Lower leg skin (tissue), 4 donors: ENCODE measurements at places on chromosomes 5 and 9.

DNA sequence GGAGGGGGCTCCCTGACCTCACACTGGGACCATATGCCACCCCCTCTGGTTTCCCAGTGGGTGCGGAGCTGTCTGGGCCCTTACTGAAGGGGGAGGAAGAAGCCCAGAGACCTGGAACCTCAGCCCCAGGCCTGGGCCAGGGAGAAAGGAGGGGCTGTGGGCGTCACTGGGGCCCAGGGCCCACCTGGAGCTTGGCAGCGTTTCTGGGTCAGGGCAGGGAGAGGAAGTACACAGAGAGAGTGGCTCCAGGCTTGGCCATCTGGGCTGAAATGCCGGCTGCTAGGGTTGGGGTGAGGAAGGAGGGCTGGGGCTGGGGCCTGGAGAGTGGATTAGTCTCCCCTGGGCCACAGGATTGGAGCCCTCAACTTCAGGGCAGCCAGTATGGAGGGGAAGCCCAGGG, 6.4 kb upstream of the DAB2IP start:
- no peak for DNase-seq

DNA sequence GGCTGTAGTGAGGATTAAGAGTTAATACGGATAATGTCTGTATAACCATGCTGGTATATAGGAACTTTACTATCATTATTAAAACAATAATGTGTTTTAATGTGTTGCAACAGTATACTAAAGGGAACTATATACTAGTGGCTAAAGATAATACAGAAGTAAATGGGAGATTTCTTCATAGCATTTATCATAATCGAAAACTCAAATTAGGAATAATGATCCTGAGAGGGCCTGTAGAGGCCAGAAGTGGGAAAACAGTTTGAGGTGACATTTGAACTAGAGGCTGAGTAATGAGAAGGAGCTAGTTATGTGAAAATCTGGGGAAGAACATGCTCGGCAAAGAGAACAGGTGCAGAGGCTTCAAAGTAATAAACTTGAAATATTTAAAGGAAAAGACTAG, 2.9 kb downstream of the TCERG1 start:
- DNase-seq, result no peak

GRCh38 chr9:126671983-126672382, 58.3 kb downstream of the LMX1B start:
- no peak for DNase-seq

GRCh38 chr9:84228130-84228720, 112.3 kb downstream of the SLC28A3 start:
- DNase-seq, result no peak

DNA sequence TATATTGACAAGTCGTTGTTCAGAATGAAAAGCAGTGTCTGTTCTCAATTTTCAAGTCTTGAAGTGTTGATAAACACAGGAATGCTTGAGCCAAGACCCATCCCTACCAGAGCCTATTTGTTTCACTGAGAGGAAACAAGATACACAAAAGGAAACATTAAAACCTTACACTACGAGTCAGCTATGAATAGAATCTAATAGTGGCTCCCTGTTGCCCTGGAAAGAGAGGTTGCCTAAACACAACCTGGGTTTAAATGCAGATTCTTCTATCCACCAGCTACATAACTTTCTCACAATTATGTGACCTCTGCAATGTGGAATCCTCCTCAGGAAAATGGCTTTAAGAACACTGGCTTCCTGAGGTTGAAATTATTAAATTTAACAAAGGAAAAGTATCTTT, 29.1 kb upstream of the BNC2 start:
- DNase-seq, result no peak

- no peak for DNase-seq
These were observed 25.8 kb downstream of the LMBRD2 start for GRCh38 chr5:36125868-36126267.

DNA sequence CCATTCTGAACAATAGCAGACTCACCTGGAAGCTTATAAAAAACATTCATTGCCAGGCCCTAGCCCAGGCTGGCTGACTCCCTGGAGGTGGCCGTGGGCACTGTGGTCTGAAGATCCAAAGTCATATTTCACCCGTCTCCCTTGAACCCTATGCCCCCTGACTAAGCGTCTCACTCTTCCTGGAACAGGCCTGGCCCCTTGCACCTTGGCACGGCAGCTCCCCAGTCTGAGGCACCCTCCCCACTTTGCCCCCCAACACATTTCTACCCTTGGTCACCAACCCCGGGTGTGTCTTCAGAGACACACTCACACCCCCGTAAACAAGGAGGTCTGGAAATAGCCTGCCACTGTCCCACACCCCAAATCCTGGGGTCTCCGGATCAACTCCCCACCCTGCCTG, 68.6 kb upstream of the LMX1B start:
- no peak for DNase-seq

DNA sequence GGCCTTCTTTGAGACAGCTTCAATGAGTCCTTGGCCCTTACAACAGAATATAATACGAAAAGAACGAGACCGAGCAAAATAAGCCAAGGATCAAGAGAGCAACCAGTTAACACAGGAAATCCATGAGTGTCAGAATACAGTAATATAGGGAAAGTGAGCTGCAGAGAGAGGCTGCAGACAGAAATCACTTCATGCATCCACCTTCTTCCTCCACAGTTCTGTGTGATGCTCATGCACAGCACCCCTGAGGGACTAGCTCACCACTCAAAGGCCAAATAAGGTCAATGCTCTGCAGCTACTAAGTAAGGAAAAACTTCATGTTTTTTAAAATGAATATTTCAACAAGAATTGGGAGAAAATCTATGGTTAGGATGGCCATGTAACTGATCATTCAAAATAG, 257.1 kb downstream of the MCTP1 start:
- DNase-seq, result no peak

DNA sequence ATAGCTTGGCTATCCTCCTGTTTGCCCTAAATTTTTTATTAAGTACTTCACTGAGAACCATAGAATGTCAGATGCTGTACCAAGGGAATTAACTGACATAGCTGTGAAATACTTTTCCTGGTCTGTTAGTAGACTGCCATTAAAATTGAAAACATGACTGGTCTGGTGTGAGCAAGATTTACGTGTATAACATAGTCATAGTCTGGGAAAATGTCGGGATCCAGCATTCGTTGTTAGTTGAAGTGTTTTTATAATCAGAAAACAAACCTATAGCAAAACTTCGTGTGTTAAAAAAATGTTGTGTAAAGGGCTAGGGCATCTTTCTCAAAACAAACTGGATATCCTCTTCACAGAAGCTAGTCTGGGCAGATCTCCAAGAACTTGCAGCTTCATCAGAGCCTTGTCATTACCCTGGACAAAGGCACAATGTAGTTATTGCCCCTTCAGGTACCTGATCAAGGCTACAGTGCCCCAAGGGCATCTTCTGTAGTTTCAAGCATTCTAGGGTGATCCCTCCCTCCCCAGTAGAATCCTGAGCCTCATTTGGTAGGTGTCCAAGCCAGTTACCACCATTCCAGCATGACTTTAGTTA, 454.2 kb upstream of the SGCD start:
- no peak for DNase-seq

- DNase-seq, result no peak
These were observed 2.1 kb downstream of the C9orf78 start for GRCh38 chr9:129832982-129833381.

DNA sequence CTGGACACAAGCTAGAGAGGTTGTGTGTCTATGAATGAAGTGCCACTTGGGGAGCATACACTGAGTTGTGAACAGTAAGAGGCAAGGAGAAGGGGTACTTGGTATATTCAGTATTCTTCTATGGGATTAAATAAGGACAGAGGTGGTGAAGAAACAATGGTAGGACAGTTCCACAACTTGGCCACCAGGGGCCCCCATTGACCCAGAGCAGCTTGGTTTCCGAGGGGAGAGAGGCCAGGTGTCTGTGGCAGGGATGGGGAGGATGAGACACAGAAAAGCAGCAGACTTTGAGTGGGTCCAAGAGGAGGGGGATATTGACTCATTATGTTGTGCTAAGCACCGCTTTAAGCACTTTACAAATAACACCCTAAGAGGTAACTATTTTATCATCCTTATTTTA, 220.6 kb downstream of the MELK start:
- DNase-seq, result no peak

DNA sequence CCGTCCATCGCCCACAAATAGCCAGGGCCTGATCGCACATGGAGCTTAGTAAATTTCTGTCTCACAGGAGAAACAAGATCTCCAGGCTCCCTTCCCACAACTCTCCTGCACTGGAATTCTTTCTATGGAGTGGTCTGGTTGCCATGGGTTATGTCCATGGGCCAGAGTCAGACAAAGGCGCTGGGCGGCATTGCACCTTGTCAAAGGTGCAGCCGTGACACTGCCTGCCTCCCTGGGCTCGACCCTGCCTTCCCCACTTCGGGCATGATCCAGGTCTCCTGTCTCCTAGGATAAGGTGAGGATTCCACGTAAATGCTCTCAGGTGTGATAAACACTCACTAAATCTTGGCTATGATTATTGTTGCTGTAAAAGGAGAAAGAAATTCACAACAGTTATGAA, 130.0 kb downstream of the ADAMTS16 start:
- no peak for DNase-seq

DNA sequence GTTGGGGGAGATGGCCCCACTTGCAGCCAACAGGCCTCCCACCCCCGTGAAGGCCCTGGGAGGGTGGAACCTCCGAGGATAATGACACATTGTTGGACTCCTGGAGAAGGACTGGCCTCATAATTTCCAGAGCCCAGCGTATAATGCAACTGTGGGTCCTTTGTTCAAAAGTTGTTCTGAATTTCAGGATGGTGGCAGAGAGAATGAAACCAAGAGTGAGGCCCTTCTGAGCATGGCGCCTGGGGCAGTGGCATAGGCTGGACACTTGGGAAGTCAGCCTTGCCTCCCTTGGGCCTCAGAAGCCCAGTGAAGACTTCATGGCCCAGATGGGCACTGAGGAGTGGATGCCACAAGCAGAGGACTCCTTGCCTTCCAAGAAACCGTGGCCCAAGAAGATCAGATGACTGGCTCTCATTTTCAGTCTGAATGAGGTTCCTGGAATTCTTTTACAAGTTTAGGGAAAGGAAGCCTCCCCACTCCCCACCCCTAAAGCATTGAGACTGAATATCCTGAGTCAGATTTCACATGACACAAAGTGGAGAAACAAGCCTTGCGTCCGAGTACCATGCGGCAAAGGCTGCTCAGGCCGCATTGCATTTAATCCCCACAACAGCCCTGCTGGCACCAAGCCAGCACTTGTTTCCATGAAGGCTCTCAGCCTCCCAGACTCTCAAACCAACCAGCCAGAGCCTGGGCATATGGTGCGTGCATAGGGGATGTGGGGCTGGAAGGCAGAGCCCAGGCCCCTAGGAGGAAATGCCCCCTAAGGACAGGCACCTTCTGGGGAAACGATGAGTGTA, 96.7 kb upstream of the SMIM23 start:
- DNase-seq, result no peak

DNA sequence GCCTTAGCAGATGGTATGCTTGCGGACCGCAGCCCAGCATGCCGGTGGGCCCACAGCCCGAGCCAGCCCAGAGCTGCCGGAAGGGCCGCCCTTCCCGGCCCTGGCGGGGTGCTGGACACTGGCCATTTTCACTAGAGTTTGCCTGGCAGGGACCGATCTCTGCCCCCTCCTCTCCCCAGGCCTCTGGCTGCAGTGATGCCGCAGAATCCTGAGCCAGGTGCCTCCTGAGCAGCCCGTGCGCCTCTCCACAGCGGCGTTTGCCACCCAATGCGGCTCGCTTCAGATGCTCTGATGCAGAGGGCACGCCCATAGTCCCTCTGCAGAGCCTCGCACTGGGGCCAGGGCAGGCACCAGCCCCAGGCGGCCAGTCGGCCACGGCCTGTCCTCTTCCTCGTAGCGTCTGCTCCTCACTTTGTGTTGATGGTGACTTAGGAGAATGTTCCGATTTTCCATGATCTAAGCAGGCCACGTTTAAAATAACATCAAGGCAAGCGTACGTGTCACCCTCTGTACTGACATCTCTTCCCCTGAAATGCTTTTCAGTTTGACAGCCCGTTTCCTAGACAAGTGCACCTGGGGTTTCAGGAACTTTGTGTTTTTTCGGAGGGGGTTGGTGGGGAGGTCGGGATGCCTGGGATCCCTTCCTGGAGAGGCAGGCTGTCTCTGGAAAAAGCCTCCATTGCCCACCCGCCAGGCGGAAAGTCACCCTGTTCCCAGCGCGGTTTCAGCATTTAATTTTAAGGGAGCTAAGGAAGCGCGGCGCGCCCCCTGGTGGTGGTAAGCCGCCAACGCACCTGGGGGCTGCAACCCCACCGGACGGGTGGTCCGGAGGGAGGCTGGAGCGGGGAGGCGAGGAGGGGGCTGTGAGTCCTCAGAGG, 29.8 kb upstream of the HMCN2 start:
- peak; percentile 95 for DNase-seq

- DNase-seq, result no peak
These were observed 87.3 kb upstream of the GRAMD2B start for GRCh38 chr5:126335886-126336285.

DNA sequence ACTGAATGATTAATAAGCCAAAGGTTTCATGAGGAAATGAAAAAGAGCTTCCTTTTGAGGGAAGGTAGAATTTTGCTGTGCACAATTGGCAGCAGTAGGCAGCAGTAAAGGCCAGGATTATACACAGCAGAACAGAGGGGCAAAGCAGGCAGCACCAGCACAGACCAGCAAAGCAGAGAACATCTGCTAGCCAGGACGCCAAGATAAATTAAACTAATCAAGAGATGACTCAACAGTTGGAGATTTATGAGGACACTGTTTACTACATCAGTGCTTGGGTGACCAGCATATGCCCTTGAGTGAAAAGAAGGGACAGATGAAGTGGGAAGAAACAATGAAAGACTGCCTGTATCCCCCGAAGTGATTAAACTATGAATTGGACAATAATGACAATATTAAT, 871.4 kb upstream of the CDH10 start:
- DNase-seq, result no peak

GRCh38 chr5:180807654-180808414, 5.2 kb upstream of the MGAT1 start:
- peak; percentile 59 for DNase-seq

- DNase-seq, result no peak
These were observed 90.3 kb upstream of the IQGAP2 start for GRCh38 chr5:76312783-76313182.
